ENCODE measurements at places on chromosomes 7 and 10.

GRCh38 chr7:77434570-77435275 lies 18.6 kb upstream of the GSAP start:
- no peak for DNase-seq

DNA sequence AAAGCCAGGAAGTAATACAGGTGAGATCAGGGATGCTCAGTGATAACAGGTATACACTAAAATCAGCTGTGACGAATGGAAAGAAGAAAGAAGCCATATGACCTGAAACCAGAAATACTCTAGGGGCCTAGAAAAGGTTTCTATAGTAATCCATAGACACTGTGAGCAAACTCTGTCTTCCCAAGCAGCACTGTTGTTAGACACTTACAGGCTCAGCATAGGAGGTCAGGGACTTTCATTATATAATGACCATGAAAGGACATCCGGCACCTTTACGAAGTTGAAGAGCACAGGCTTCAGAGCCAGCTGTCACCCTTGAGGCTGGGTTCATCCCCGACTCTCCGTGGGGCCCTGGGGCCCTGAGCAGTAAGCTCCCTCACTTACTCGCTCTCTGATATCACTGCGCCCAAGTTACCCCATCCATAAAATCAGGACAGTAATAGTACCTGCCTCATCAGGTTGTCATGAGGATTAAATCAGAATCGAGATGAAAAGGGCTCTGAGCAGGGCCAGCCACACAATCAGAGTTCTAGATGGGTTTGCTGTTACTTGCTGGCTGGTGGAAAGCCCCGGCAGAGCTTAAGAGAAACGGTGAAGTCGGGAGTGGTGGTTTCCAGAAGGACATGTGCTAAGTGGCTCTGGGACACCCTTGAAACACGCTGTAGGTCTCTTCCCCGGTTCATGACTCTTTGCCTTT lies 79.5 kb downstream of the ITIH5 start:
- DNase-seq: no peak

DNA sequence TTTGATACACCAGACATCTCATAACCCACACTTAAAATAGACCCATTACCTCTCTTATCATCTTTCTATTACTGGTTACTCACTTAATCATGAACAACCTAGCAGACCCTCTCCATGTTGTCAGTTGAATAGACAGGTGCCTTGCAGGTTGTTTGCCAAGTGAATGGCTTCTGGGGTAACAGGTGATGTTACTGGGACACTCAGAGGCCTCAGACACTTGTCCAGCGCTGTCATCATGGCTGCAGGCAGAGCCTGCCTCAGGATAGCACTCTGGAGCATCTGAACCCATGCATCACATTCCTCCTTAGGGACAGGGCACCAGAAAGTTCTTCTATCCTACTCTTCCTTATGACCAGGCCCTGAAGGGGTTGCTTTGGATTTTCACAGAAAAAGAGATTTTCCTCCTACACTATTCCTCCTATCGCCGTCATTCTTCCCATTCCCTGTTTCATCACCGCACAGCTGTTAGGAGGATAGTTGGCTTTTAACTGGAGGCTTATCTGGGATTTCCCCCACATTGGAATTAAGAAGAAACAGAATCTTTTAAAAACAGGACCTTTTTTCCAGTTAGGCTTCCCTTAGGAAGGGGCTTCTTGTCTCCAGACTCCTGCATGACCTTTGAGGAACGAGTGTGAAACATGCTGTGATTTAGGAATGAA lies 182.1 kb downstream of the VTI1A start:
- no peak for DNase-seq

- no peak for DNase-seq
Observed at GRCh38 chr7:15853832-15854470, 167.5 kb upstream of the MEOX2 start.

GRCh38 chr7:69603351-69603750 lies 5.1 kb downstream of the AUTS2 start:
- DNase-seq: no peak

DNA sequence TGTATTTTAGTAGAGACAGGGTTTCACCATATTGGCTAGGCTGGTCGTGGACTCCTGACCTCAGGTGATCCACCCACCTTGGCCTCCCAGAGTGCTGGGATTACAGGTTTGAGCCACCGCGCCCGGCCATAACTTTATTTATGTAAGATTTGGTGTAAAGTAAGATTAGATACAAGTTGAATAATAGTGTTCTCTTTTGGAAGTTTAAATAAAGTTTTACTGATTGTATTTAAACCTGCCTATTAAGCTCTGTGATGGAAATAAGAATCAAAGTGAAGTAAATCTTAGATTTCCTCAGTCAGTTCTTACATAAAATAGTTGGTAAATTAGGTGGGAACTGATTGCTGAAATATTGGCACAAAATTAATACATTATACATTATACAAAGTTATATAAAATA lies 86.0 kb downstream of the MKLN1 start:
- DNase-seq: no peak

- no peak for DNase-seq
Observed at GRCh38 chr7:6691609-6692106, 15.1 kb downstream of the ZNF12 start.

- DNase-seq: no peak
Observed at GRCh38 chr7:17619196-17619818, 320.9 kb downstream of the AHR start.

DNA sequence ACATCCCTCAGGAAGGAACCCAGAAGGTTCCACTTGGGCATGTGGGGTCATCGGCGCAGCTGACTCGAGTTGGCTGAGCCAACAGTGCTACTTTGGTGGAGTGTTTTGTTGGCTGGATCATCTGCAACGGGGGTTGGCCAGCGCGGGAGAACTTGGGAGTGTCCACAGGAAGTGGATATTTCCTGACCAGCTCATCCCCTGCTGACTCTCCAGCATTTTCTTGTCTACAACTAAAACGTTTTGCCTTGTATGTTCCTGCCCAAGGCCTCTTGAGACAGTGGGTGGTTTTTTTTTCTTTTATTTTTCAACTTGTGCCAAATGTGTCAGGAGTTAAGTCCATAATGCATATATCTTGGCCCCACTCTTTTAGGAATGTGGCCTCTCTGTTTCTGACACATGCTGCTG lies 208.6 kb downstream of the ZNF365 start:
- DNase-seq: no peak

GRCh38 chr7:80018941-80019808 lies 115.5 kb upstream of the GNAI1 start:
- DNase-seq: peak; percentile 68

- no peak for DNase-seq
Observed at GRCh38 chr10:44016589-44017482, 368.1 kb downstream of the CXCL12 start.

DNA sequence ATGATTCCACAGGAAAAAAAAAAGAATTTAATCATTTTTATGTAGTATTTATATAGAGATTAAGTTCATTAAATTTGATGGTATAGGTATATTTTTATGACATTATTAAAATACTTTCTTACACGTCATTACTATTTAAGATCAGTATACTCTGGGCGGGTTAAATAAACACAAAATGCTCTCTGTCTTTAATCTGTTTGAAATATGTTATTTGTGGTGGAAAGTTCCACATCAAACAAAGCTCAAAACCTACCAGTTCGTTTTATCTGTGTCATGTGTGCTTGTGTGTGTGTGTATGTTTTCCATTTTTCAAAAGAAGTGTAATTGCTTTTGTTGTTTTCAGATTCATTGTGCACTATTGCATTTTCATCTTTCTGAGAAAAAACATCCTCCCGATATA lies 488.5 kb downstream of the ANKRD7 start:
- DNase-seq: no peak

- no peak for DNase-seq
Observed at GRCh38 chr7:26329520-26330255, 38.0 kb downstream of the SNX10 start.

GRCh38 chr10:124737221-124737620 lies 7.0 kb downstream of the FAM53B start:
- DNase-seq: no peak

GRCh38 chr10:91589658-91590035 lies 43.2 kb downstream of the PPP1R3C start:
- DNase-seq: no peak

DNA sequence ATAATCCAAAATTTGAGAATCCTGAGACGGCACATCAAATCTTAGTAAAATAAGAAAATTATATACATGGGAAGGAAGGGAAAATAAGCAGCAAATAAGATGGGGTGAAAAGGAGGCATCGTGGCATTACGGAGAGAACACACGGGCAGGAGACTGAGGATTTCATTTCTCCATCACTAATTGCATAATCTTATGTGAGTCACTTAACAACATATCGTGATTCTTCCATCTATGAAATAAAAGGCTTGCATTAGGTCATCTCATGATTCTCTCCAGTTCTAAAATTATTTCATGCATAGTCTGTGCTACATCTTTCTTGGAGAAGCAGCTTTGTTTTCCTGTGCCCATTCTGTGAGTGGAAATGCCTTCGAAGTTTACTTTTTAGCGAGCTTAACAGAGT lies 288.7 kb downstream of the LRMDA start:
- DNase-seq: no peak

- no peak for DNase-seq
Observed at GRCh38 chr7:130319541-130319940, 25.1 kb upstream of the CPA5 start.

GRCh38 chr7:28093623-28094232 lies 86.9 kb downstream of the JAZF1 start:
- peak; percentile 42 for DNase-seq

- no peak for DNase-seq
Observed at GRCh38 chr7:82343716-82344115, 99.9 kb downstream of the CACNA2D1 start.

- DNase-seq: no peak
Observed at GRCh38 chr7:27547401-27547800, 115.3 kb downstream of the HIBADH start.

- no peak for DNase-seq
Observed at GRCh38 chr7:25850735-25851134, 301.3 kb upstream of the NFE2L3 start.

DNA sequence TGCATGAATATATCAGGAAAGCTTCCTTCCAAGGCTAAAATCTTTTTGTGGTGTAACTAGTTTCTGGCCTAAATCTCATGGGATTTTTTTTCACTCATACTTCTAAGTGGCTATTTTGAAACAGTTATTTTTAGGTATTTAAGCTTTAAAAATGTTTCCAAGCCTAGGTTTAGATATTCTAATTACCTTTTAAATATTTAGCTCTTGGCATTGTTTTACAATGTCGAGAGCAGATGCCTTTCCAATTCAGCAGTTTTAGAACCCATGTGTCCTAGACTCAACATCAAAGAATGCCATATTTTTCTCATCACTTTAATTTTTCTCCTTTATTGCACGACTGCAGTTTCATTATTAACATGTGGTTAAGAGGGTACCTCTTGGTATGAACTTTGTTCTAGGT lies 27.1 kb upstream of the STOX1 start:
- no peak for DNase-seq

DNA sequence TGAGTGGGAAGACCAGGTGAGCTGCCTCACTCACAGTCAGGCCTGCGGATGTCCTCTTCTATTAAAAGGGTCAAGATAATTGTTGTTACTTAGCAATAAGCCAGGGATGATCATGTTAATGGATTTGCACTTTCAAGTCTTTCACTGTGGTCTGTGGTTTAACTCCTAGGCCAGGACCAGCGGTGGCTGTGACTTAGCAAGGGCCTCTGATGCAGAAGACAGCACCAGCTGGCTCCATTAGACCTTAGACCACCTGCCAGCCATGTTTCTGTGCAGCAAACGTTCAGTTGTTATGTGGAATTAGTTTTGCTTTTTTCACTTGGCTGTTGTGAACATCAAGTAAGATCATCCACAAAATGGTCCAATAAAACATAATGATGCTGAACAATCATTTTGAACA lies 537.3 kb downstream of the TNS3 start:
- no peak for DNase-seq

GRCh38 chr7:124943472-124943871 lies 13.8 kb upstream of the POT1 start:
- no peak for DNase-seq

DNA sequence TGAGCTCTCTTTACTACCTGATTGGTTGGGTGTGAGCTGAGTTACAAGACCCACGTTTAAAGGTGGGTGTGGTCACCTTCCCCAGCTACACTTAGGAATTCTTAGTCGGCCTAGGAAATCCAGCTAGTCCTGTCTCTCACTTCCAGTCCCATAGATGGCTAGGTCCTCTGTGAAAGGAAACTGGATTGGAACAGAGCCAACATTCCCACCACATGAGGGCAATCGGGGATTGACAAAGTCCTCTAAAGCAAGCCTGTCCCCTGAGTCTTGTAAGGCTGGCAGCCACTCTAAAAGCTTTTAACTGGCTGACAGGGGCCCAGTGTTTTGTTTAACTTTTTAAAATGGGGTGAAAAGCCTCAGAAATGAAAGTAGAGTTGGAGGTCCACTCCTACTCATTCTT lies 15.1 kb upstream of the CROT start:
- DNase-seq: no peak

DNA sequence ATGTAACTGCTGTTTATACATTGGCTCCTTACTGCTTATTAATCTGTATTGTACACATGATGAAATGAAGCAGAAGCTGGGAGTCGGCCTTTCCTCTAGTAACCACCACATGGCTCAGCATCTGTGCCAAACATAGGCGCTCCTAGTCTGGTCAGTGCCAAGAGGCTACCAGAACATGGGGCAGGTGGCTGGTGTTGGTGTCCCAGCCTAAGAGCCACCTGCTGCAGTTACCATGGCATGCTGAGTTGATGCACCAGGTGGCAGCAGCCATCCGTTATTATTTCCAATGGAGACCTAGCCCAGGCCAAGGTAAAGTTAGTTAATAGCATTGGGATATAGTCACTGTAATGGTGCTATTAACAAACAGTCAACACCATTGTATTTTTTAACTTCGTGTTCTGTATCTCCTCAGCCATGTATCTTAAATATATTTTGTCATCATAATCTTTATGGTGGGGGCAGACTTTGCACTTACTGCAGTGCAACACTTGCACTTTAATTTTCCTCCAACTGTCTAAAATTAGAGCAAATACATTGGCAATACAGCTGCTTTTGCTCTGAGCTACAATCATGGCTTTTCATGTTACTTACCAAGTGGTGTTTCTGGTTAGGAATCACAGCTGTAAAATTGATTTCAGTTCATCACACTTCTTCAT lies 33.1 kb downstream of the HBP1 start:
- DNase-seq: peak; percentile 64

DNA sequence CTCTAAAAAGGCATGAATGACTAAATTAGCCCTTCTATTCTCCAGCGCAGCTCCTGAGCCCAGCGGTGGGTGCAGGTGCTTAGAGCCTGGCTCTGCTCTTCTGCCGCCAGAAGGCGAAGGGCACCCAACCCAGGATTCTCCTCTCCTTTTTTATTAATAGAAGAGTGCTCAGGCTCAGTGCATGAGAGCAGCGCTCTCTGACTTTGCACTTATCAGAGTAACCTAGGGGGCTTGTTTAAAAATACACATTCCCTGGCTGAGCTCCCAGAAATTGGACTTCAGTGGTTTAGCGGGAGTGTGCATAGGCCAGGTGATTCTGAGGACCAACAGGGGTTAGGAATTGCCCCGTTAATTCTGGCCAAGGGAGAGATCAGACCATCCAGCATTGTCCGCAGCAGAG lies 1.7 kb upstream of the PFKP start:
- no peak for DNase-seq

DNA sequence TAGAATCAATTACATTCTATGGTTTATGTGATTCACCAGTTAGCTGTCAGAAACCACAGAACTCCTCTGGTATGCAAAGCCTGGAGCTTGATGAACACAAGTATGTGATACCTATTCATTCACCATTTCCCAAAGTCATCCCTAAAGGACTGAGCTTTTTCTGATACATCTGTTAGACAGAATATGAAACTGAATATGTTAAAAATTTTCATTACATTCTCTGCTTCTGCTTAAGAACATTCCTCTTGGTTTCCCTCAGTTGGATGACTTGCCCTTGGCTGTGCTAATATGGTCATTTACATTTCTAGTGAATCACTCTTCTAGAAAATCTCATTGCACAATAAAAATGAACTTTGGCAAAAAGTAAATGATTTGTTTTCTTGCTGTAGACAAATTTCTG lies 10.8 kb upstream of the PON1 start:
- DNase-seq: peak; percentile 36
